Adipocyte (in vitro differentiated cells): ENCODE measurements at places on chromosomes 5 and 9.
A peak's percentile ranks its signal among the peaks of the same experiment; 100 is the strongest.

GRCh38 chr5:103393101-103393754, 134.7 kb downstream of the MACIR start:
- peak; percentile 50 for DNase-seq

GRCh38 chr5:167460449-167461020, 830.9 kb upstream of the WWC1 start:
- DNase-seq = no peak

- no peak for DNase-seq
Measured at GRCh38 chr9:86091477-86091876, 7.9 kb downstream of the GOLM1 start.

DNA sequence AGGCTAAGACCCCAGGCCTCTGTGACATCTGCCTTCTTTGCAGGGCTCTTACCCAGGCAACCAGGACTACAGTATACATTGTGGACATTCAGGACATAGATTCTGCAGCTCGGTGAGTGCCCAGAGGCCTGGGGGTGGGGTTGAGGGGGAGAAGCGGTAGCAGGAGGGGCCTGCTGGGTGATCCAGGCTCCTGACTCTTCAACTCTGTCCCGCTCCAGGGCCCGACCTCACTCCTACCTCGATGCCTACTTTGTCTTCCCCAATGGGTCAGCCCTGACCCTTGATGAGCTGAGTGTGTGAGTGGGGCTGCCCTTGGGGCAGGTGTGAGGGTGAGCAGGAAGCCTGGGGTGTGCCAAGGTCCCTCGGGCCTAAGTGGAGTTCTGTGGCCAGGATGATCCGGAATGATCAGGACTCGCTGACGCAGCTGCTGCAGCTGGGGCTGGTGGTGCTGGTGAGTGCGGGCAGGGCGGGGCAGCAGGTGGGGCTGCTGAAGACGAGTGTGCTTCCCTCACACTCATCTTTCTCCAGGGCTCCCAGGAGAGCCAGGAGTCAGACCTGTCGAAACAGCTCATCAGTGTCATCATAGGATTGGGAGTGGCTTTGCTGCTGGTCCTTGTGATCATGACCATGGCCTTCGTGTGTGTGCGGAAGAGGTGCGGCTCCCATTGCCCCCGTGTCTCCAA, 19.8 kb downstream of the GPRIN1 start:
- DNase-seq = no peak

GRCh38 chr5:2901511-2901910, 150.0 kb upstream of the IRX2 start:
- DNase-seq = no peak

DNA sequence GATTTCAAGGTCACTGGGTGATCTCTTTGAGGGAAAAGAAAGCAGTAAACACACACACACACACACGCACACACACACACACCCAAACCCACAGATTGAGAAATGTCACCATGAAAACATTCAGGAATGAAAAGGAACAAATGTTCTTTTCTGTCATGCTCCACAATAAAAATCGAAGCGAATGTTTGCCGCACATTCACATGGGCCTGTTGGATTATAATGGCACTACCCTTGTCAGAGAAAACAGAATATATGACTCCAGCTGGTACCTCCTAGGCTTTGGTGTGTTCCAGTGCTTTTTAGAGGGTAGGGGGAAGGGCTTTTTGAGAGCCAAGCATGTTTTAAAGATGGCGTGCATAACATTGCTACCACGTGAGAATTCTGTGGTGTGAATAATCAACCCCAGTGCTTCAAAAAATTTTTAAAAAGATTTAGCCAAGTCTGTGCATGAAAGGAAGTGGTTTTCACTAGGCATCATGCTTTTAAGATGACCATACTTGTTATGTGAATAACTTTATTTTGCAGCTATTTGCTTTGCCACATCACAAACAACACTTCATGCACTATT, 120.8 kb upstream of the ZNF608 start:
- DNase-seq = peak; percentile 48
